ENCODE measurements at places on chromosomes 6 and 20.

GRCh38 chr6:127053032-127053874, 65.2 kb upstream of the RSPO3 start:
- DNase-seq: peak; percentile 41

- peak; percentile 17 for DNase-seq
Observed at GRCh38 chr20:58450254-58450653, 61.2 kb downstream of the VAPB start.

- DNase-seq: no peak
Observed at GRCh38 chr6:42958125-42958524, 2.4 kb upstream of the GNMT start.

GRCh38 chr6:24228123-24228522, 102.1 kb downstream of the NRSN1 start:
- no peak for DNase-seq

DNA sequence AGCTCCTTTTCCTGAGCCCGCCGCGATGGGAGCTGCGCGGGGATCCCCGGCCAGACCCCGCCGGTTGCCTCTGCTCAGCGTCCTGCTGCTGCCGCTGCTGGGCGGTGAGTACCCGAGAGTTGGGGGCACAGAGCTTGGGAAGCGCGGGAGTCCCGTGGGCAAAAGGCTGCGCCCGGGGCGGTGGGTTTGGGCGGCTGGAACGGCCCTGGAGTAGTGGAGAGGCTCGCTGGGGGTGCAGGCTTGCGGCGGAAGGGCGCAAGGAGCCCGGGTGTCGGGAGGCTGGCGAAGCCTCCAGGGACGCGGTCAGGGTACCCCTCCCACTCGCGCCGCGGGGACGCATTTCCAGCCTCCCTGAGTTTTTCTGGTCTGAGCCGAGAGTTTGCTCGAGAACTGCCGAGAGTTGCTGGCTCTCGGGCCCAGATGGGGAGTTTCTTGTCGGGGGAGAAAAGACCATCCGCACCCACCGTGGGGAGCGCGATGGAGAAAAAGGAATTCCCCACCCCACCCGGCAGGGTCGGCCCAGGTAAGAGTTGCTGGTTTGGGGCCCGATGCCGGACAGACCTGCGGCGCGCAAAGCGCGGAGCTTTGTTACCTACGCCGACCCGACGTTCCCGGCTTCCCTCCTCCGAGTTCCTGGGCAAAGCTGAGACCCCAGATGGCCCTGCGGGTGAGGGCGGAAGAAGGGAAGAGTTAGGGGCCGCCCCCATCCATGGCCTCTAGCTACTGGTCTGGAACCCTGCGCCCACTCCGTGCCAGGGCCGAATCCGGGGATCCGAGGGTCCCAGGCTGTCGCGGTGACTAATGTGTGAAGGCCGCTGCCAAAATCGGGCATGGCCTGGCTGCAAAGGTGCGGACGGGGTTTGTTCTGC, 584 bp downstream of the PTK7 start:
- peak; percentile 72 for DNase-seq

- no peak for DNase-seq
Observed at GRCh38 chr6:146898069-146898887, 299.5 kb downstream of the ADGB start.

Measured in GM23248 (cell line).